ENCODE measurements at places on chromosomes 7 and 10.

DNA sequence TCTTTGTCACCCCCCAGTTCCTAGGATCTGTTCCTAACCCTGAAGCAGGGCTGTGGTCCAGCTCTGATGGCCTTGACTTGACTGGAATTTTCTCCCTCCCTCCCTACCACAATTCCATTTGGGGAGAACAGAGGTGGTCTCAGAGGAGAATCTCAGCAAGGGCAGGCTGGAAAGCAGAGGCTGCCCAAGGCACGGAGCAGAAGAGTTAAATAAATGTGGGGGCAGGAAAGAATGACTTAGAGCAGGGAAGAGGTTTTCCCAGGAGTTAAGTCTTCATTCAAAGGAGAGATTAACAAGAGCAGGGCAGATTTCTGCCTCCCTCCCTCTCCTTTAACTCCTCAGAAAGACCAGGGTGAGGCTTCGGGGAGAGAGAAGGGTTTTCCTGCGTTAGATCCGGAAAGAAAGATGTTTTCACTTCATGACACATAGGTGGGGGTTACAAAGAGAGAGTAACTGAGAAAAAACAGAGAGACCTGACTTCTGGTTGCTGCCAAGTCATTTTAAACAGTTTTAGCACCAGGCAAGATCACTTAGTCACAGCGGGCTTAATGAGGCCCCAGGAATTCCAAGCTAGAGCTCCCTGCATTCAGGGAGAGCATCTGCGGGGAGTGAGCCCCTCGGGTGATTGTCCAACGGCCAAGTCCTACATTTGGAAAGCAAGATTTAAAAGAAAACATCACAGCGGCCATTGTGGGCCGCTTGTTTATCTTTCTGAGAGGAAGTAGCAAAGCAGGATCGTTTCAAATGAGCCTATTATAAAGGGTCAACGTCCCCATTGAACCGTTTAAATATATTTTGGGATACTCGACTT, 78.7 kb downstream of the ARHGAP22 start:
- DNase-seq = peak; percentile 78

- DNase-seq = no peak
Measured at GRCh38 chr10:124039483-124040013, 53.9 kb downstream of the CHST15 start.

DNA sequence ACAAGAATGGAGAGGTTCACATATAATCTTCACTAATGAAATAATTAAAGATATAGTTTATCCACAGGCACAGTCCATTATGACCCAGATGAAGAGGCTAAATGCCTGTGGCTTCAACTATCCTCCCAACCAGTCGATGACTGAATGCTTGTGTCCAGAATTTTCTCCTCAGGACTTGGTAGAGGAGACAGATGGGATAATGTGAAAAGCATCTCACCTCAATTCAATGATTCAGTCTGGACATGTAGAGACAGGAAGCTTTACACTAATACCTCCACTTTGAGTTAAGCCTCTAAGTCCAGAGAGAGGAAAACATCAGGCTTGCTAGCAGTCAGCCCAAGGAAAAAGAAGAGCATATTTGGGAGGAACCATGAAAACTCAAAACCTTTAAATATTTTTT, 59.1 kb upstream of the COL1A2 start:
- DNase-seq = no peak

DNA sequence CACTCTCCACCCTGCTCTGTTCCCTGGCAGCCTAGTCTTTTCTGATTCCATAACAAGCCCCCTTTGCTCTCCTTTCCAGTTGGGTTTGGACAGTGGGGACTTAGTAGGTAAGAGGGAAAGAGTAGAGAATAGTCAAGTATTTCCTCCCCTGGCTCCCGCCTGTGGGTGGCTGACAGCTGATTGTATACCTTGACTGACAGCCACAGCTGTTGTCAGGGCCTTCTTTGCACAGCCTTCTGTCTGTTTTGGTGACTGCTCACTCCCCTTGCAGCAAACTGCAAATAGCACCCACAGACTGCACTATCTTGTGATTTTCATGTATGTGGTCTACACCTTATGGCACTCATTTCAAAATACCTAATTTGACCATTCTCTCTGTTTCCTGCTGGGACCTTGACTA, 486.3 kb downstream of the ACTR3B start:
- no peak for DNase-seq

DNA sequence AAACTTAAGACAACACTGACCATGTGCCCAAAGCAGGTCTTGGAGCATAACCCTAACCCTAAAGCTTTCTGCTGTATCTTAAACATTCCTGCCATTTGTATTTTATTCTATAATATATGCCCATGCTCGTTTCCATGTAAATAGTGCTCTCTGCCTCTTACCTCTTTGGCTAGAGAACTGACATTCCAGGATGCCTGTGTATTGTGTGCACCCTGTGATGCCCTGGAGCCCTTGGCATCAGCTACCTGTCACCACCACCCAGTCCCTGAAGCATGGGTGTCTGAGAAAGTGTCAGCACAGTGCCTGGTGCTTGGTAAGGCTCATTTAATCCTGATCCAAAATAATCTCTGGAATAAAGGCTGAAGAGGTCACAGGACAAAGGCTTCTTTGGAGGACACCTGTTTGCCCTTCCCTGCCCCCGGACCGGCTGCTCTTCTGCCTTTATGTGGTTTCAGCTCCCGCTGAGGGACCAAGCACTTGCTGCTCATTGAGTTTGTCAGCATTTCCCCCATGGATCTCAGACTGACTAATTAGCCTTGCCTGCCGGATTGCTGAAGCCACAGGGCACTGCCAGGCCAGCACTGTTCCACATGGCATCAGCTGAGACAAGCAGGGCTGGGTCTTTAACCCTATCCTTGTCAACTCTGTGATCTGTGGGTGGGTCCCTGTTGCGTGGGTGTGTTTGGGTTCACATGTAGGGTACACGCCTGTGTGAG, 139.1 kb upstream of the SORCS3 start:
- no peak for DNase-seq

GRCh38 chr7:125605241-125605640, 675.6 kb upstream of the POT1 start:
- DNase-seq = no peak

DNA sequence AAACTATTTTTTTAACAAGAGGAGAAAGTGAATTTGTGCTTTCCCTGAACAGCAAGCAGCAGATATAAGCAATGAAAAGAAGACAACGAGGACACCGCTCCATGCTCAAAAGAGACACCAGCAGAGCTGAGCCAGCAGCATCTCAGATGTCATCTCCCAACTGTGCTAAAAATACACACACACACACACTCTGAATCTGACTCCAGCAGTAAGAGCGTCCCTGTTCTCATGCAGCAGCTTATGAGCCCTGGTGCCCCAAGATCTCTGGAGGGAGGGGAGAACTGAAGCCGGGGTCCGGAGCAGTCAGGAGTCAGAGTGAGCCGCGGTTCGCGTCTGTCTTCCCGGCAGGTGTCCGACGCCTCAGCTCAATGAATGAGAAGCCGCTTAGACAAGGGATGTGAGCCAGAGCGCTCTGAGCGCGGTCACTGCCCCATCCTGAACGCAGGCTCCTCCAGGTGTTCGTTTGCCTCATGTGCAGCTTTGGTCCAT, 49.2 kb downstream of the SVIL start:
- DNase-seq = no peak

DNA sequence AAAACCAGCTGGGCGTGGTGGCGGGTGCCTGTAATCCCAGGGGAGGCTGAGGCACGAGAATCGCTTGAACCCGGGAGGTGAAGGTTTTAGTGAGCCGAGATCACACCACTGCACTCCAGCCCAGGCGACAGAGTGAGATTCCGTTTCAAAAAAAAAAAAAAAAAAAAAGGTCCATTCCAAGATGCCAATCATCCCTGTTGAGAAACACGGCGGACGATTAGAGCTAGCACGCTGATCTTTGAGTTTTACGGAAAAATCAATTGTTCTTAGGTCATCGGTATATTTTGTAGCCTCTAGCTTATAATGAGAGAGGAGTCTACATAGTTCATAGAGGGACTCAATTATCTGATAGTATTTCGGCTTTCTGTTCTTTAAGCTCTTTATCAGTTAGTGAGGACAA, 169.2 kb downstream of the PRKCQ start:
- no peak for DNase-seq

- no peak for DNase-seq
Measured at GRCh38 chr10:9449530-9449929, 1395.0 kb downstream of the GATA3 start.

DNA sequence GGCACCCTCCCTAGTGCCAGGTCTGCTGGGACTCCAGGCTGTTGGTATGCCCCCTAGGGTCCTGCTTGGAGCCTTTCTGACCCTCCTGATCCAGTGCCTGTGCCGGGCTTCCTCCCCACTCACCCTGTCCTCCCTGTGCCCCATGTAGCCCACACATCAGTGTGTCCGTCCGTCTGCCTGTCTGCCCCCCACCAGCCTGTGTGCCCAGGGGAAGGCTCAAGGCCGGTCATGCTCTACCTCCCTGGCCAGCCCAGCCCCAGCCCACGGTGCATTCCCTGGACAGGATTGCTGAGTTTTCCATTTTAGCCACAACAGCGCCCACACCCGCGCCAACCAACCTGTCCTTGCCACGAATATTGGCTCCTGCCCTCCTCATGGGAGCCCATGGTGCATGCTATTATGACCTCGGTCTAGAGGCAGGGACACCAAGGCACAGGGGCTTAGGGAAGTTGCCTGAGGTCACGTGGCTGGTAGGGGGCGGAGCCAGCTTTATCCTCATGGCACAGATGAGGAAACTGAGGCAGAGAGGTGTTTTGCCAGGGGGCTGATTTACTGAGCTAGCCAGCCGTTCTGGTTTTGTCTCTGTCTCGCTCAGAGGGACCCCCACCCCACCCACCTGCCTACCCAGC, 136.0 kb downstream of the FAM53B start:
- no peak for DNase-seq

DNA sequence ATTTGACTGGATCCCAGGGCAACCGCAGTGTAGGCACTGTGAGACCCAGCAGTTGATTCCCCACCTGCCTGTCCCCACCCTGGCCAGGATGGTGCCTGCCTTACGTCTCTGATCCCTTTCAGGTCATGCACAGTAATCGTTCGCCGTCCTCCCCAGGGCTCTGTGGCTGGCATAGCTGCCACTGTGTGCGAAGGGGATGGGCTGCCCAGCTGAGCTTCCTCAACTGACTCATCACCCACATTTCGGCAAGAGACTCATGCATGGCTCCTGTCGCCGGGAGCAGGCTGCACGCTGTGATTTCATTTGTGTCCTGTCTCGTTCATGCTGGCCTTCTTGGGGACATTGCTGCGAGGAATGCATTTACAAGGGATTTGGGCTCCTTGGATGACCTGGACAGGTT, 252.4 kb downstream of the KLF6 start:
- DNase-seq = no peak

DNA sequence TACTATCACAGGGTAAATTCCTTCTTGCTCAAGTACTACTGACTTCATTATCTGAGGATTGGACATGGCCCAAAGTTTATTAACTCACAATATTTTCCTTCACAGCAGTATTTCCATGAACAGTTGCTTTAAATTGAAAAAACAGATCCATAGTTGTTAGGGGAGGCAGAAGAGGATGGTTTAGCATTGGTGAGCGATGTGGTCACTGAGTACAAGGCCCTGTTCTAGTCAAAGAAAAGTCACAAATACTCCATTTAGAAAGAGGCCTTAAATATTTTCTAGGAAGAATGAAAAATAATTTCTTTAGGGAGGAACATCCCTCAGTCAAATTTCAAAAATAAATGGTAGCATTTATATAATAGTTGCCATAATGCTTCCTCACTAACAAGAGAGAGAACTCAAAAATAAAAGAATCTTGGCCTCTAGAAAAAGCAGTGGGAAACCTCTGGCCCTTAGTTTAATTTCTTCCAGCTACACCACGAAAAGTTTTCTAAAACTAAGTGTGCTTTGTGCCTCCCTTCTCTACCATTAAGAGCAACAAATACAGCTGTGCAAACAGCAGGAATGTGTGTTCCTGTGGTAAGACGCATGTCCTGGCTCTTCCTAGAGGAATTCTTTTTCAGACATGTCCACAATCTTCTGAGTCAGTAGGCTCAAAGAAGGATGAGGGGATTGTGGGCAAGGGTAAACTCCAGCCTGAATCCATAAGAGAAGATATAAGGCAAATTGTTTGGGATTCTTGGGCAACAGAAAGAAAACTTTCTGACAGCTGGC, 105.7 kb downstream of the HOXA1 start:
- no peak for DNase-seq

DNA sequence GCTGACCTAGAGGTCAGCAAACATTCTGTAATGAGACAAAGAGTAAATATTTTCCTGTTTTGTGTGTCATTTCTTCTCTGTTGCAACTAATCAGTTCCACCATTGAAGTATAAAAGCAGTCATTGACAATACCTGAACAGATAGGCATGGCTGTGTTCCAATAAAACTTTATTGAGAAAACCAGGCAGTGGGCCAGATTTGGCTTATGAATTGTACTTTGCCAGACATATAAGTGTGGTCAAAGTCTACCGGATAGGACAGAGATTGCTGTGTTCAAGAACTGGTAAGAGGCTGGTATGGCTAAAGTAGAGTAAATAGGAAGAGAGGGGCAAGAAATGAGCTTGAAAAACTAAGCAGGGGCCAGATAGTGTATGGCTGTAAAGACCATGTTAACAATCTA, 38.3 kb upstream of the TAC1 start:
- no peak for DNase-seq

DNA sequence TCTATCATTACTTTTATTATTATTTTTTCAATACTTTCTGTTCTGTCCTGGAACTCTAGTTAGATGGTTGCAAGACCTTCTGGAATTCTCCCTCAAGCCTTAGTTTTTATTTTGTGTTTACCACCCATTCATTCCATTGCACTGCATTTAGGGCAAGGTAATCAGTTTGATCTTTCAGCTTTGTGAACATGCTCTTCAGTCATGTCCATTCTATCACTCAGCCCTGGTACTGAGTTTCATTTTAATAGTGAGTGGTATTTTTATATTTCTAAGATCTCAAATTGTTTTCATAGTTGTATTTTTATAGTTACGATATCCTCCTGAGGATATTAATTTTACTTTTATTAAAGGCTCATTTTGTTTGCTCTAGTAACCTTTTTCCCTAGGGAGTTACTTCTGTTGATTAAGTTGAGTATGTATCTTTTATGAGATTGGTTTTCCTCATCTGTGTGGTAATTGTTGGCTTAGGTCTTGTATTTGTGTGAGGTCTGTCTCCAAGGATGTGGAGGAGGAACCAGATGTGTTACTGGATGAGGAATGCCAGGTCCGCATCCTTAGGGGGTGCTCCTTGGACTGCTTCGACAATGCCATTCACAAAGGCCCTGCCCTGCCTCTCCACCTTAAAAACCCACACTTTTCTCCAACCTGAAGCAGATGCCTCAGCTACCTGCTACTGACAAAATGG, 46.7 kb upstream of the RAB18 start:
- no peak for DNase-seq
